Frontal cortex (tissue), 4 donors: ENCODE measurements at places on chromosomes 2 and 18.

- no peak for DNase-seq
These were observed 21.0 kb downstream of the BCL11A start for GRCh38 chr2:60532421-60532820.

DNA sequence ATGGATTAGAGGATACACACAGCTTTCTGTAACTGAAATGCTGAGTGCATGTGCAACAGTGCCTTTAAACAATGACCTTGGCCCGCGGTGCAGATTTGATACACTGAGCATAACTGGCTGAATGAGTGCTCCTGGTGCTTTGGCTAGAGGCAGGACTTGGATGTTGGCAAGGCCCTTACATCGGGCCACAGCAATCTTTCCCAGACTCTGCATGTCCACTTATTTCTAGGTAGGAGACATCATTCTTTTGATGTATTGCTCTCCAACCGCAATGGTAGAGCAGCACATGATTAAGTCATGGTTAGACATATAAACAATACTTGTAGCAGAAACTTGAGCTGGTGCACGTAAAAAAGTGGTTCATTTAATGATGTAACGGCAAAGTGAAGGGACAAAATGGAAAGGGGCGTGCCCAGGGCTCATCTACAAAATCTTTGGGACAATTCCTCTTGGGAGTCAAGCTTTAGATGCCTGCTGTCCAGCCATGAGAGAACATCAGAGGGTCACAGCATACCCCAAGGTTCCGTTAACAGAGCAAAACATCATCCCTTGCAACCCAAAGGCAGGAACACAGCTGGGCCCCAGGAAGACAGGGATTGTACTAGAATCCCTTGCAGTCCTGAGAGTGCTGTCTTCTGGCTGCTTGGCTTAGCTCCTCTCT lies 43.4 kb downstream of the RAB31 start:
- DNase-seq: no peak

DNA sequence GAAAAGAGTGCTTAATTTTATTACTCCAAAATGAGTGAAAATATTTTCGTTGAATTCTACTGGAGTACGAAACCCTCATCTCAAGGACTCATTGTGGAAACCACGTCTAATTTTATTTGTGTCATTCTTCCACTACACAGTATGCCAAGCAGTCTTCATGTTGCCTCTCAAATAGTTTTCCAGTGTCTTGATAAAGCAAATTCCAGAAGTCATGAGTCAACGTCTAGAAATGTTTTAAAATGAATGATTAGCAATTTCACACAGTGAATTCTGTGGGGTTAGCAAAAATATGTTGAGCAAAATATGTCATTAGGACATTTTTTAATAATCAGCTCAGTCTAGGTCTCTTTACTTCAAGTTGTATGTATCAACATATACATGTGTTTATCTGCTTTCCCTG lies 865.5 kb downstream of the DSC3 start:
- no peak for DNase-seq

DNA sequence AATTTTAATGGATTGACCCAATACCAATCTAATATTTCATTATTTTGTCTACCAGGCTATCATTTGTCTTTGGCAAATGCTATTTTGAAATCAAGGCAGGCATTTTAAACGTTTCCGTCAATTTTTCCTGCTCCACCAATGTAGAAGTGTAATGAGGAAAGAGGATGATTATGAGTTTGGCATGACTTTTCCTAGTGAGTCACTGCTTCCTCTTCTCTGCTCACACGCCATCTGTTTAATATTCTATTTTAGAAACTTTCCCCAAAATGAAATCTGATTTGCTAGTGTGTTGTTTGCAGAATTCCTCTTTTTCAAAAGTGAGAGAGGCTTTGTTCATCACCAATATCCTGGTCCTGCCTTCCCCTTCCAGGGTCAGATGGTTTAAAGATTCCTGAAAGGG lies 42.5 kb upstream of the PID1 start:
- no peak for DNase-seq

GRCh38 chr2:189561371-189562038 lies 19.1 kb downstream of the SLC40A1 start:
- DNase-seq: no peak

DNA sequence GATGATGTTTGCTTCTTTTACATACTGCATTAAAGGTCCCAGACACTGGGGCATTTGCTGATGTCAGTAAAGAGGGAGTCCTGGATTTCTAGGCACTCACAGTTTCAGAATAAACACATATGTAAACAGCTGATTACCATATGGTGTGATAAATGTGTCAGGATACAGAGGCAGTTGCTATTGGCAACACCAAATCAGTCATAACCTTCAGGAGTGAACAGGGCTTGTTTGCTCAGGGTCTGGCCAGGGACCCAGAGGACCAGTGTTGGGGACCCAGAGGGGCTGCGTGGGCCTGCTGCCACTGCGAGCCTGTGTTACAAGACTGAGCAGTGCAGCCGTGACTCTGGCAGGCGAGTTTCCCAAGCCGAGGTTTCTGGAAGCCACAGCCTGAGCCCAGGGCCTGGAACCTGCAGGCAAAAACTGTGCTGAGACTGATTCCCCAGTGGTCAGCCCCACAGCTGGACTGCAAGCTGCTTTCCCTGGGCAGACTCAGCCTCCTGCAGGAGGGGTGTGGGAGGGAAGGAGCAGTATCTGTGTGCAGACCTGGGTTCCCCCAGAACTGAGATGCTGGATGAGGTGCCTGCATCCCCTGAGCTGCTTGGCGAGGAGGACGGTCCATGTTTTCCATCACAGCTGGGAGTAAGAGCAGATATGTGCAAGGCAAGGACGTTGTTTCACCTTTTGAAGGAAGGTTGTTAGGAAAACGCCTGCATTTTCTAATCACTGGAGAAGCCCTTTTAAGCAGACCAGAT lies 23.6 kb downstream of the ASAP2 start:
- no peak for DNase-seq

DNA sequence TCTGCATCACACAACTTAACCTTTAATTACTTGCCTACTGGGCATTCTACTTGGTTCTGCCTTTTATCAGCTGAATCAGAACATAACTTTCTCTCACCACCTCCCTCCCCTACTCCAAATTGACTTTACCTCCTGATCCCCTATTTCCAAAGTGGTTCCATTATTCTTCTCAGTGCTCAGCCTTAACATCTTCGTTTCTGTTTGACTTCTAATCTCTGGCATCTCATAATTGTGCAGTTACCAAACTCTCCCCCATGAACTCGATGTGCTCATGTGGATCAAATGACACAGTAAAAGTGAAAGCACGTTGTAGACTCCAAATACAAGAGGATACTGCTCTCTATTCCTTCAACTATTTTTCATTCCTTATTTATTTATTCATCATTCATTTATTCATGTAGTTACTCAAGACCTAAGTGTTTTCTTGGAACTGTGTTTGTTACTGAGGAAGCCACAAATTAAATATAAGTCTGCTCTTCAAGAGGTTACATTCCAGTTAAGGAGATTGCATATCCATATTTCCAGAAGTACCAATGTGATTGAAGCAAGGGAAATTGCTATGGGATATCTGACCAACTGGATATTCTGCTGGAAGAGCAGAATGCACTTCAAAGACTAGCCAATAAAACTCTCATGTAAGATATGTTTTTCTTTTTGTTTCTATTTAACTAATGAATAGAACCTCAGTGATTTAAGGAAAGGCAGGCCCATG lies 158.8 kb downstream of the TMEFF2 start:
- no peak for DNase-seq

DNA sequence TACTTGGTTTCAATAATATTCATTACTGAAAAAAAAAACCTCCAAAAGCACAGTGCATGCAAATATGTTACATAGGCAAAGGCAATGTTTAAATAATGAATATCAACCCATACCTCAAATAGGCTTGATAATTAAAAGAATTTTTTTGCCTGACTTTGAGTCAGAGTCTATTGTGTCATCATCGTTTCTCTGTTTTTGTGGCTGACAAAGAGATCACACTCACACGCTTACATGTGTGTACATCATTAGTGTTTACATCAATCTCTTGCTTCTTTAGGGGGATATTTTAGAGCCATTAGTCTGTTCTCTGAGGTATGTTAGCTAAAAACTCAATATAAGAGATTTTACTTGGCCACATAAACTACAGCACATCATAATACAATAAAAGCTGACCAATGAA lies 150.3 kb upstream of the MMADHC start:
- no peak for DNase-seq

DNA sequence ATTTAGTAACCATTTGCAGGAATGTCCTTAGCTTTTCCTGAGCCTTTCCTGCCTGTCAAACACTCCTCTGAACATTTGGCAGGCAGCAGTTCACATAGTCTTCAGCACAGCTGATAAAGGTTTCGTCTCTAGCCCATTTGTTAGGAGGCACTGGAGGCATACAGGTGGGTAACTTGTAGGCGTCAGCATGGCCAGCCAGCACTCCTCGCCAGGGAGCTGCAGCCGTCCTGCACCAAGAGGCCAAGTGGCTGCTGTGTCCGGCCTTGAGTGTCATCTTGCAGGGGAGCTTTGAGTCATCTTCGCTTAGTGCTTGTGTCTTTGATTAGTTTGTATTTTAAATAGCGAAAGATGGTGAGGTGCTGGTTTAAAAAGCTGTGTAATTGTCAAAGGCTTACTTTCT lies 120.3 kb upstream of the NFATC1 start:
- DNase-seq: no peak

- DNase-seq: no peak
These were observed 50.0 kb upstream of the CTDP1 start for GRCh38 chr18:79629606-79630005.

- no peak for DNase-seq
These were observed 61.5 kb upstream of the NFE2L2 start for GRCh38 chr2:177326005-177326404.

- no peak for DNase-seq
These were observed 10.9 kb upstream of the GPR35 start for GRCh38 chr2:240614391-240614790.

DNA sequence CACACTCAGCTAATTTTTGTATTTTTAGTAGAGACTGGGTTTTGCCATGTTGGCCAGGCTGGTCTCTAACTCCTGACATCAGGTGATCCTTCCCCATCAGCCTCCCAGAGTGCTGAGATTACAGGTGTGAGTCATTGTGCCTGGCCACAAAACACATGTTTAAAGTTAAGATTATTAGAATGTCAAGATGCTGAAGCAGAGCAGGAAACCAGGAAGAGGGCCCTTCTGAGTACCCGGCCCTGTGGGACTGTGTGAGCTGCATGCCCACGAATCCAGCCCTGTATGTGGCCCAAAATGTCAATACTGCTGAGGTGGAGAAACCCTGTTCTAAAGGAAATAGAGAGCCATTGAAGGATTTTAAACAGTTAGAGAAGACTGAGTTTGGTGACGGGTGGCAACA lies 31.0 kb upstream of the REV1 start:
- DNase-seq: no peak

GRCh38 chr2:226002438-226002837 lies 602.9 kb downstream of the NYAP2 start:
- no peak for DNase-seq

GRCh38 chr2:108866041-108866440 lies 79.5 kb downstream of the CCDC138 start:
- no peak for DNase-seq

GRCh38 chr2:54510916-54511315 lies 54.8 kb downstream of the SPTBN1 start:
- DNase-seq: no peak

- DNase-seq: no peak
These were observed 19.5 kb downstream of the WIPF1 start for GRCh38 chr2:174577967-174578589.

DNA sequence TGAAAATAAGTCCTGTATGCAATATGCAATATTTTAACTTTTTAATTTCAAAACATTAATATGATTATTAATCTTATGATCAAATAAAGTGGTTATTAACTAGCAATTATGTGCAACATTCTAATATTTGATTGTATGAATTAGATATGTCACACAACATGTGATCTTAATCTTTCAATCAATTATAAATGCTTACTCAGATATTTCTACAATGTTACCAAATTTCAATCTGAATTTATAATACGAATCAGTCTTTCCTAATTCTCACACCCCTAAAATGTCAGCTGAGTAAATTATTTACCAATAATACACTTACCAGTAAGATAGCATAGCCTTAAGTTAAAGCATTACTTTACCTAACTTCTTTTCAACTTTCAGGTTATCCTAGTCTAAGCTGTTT lies 186.3 kb downstream of the CALCRL start:
- DNase-seq: no peak

GRCh38 chr2:140063356-140063755 lies 1283.2 kb upstream of the NXPH2 start:
- DNase-seq: no peak

DNA sequence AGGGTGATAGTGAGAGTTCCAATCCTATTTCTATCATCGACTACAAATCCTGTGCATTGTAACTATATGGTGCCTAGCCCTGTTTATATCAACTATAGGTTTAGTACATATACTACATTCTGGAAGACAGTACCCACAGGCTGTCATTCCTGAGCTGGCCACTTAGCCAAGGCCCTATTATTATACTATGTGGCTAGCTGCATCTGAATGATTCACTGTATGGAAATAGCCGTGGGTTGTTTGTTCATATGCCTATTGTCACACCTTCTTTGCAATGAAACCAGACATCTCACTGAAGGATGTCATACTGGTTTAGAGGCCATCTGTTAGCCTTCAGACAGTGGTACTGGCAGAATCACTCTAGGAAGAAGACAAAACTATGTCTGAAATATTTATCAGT lies 62.3 kb upstream of the FSIP2 start:
- DNase-seq: no peak

DNA sequence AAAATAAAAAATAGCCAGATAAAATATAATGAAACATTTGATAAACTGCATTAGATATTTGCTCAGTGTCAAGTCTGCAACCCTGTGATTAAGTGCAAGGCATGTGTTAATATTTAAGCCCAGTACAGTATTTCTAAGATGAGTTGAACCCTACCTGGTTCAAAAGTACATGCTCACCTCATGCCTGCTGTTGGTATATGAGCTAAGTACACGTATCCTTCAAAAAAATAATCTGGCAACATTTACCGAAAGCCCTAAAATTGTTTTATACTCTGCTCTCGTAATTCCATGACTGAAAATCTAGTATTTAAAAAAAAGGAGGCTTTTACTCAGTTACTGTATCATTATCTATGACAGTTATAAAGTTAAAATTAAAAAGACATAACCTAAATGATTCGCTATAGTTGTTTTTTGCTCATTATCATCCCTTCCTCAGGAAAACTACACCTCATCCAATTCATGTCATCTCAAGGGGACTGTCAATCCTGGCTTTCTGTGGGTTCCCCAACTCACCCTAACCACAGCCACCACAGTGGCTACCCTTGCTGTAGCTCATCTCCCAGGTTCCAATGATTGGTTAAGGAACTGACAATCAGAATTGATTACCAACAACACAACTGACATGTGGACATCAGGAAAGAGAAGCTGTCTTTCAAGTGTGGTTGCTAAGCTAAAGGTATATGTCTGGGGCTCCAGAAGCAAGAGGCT lies 10.6 kb downstream of the TLK1 start:
- no peak for DNase-seq

DNA sequence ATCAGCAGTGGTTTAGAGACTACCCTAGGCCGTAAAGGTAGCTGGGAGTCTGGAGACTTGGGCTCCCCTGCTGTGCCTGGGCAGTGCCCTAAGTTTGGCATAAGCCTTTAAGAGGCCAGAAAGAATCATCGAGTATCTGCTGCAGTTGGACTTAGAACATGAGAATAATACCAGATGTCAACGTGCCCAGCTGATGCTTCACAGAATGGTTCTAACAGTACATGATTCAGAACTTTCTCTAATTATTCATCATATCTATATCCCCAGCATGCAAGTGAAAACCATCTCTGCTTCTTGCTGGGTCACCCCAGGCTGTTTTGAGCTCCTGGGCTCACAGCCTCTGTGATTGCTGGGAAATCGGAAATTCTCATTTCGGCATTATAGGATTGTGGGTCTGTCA lies 118.1 kb downstream of the NCK2 start:
- DNase-seq: no peak

GRCh38 chr18:50393802-50394201 lies 19.0 kb downstream of the SKA1 start:
- DNase-seq: no peak
